Activated T-helper 2 cell treated with anti-CD3 and anti-CD28 coated beads, Interferon-gamma antibody, Interleukin-2, Interleukin-4, amounts not matched to agents 10 μg/mL and 5 μg/mL and 100 μg/mL, durations not matched to agents 14 hours and 24 hours and 36 hours (primary cell): ENCODE measurements at places on chromosomes 2 and 18. TPM values are rescaled to one million over a fixed set of nuclear protein-coding genes. Genes with fewer than 3 reads are reported as not detected.

RNASEH1 gene
- 29.0 and 30.3 TPM in 2 replicates for total RNA-seq

SLC4A3 gene
- total RNA-seq: 0.07 and 0.14 TPM in 2 replicates

KCNK3 gene
- total RNA-seq: not detected in 2 replicates

DNA sequence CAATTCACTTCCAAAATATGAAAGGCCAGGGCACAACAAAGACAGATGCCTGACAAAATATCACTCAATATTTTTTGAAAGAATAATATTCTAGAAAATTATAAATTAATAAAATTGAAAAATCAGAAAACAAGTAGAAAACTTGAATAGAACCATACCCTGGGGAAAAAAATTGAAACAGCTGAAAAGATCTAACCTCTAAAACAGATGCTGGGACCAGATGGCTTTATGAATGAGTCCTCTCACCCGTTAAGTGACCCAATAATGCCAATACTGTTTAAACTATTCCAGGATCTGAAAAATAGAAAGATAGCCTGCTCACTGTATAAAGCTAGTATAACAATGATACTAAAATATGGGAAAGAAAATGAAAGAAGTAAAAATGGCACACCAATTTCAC, 322.3 kb upstream of the VWC2L start:
- DNase-seq: no peak

GRCh38 chr18:12026562-12026961, 45.3 kb downstream of the IMPA2 start:
- DNase-seq: no peak

GRCh38 chr2:38159597-38159996, 83.6 kb upstream of the CYP1B1 start:
- no peak for DNase-seq
